NCI-H1694 (cell line): ENCODE measurements at places on chromosomes 1 and 21.

DNA sequence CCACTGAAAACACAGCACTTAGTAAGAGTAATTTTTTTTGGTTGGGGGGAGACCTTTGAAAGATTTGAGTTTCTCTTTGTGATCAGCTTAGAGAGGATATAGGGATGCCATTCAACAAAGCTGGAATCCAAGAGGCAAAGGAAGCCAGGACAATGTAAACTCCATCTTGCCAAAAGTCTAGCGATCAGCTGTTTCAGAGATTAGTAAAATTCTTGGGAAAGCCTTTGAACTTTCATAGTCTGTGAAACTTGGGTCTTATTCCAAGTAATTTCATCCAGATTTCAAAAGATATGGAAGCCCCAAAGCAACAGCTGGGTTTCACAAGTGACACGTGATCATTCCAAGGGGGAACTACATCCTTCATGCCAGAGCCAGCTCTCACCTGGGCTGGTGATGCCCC is 30.2 kb upstream of the TNR start:
- no peak for DNase-seq

DNA sequence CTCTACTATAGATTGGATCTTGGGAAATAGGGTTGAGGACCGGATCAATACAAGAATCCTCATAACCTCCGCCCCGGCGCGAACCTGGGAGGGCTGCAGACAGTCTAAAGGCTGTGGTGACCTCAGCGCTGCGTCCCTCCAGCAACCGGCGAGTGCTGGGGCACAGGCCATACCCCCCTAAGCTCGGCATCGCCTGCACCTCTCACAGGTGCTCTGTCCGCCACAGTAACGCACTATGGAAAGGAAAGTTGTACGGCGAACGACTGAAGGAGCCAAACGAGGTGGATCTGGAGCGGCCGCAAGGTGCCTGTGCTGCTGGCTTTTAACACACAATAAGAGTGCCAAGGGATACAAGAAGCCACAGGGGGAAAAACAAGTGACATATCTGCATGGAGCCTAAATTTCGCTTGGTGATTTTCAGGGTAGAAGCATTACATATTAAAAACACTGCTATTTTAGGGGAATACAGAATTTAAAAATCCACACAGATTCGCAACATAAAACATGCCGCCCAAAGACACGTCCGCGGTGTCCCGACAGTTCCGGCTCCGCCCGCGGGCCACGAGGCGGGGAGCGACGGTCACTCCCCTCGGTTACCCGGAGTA is 1.4 kb upstream of the RBM15 start:
- peak; percentile 29 for DNase-seq

- no peak for DNase-seq
These were observed 430 bp downstream of the WASF2 start for GRCh38 chr1:27489501-27489972.

GRCh38 chr1:22119626-22120468 is 23.1 kb downstream of the WNT4 start:
- DNase-seq = no peak

- DNase-seq = no peak
These were observed 429 bp upstream of the DPH2 start for GRCh38 chr1:43969416-43969745.

- no peak for DNase-seq
These were observed 661.7 kb downstream of the KCNT2 start for GRCh38 chr1:195946500-195946899.
